ENCODE measurements at places on chromosomes 7 and 10.

GRCh38 chr7:133070562-133070961, 11.3 kb downstream of the CHCHD3 start:
- DNase-seq, result no peak

- DNase-seq, result no peak
Observed at GRCh38 chr10:24541239-24541753, 182.4 kb downstream of the ARHGAP21 start.

DNA sequence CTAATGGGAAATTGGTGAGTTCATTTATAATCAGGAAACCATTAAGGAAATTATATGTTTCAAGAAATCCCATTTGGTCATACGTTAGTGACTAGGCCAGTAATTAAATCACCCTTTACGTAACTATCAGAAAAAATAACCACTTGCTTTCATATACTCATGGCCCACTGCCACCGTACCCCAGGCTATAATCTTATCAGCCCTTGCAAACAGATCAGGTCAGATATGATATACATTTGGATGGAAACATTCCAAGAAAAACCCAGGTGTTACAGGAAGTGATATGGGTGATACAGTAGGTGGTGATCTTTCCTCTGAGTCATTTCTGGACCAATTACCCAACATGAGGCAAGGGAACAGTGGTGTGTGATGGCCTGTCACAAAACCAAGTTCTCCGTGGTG, 481.0 kb upstream of the SEMA3A start:
- DNase-seq, result no peak

GRCh38 chr10:58404001-58404400, 18.8 kb downstream of the TFAM start:
- DNase-seq, result no peak

- peak; percentile 17 for DNase-seq
Observed at GRCh38 chr7:138396251-138397070, 63.6 kb upstream of the TRIM24 start.

DNA sequence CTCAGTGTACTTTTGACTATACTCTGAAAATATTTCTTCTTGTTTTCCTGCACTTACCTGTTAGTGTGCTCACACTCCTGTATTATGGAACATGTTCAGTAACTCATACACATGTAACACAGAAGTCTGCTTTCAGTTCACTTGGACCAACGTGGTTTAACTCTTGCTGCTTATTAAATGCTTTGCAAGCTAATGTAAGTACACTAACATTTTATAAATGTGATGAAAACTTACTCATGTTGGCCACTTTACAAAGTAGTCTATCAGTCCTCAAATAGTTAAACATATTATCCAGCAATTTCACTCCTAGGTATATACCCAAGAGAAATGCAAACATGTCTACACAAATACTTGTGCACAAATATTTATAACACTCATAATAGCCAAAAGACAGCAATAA, 98.4 kb downstream of the UBE2H start:
- DNase-seq, result no peak

GRCh38 chr7:140053812-140054539, 8.8 kb downstream of the PARP12 start:
- DNase-seq, result no peak

- peak; percentile 50 for DNase-seq
Observed at GRCh38 chr10:70508912-70509756, 30.6 kb downstream of the PALD1 start.

GRCh38 chr10:96072674-96073073, 29.3 kb downstream of the CCNJ start:
- no peak for DNase-seq

DNA sequence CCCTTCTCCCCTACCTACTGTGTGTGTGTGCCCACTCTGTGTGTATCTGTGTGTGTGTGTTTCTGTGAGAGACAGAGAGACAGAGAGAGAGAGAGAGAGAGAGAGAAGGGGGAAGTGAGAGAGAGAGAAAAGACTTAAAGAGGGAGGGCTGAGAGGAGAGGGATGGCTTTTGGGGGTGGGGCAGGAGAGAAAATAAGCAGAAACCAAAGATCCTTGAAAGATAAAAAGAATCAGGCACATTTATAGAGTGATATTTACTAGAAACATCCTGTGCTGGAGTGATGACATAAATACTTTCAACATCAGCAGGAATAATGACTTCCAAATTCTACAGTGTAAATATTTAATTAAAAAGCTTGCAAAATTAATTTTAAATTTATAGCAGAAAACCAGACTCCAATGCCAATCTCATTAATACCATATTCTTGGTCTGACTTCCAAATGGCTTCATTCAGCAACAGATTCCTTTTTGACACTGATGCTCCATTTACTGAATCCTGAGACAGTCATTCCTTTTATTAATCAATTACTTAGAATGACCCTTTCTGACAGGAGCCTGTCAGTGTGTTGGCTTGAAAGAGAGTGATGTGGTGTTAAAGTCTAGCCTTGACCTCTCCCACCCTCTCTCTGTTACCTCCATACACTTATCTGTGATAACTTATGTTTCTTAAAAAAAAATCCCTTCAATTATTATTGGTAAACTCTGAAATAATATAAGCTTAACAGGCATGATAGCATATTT, 41.7 kb upstream of the WNT2 start:
- DNase-seq, result no peak

GRCh38 chr10:79285315-79286197, 61.7 kb upstream of the PPIF start:
- DNase-seq, result no peak

- DNase-seq, result peak; percentile 70
Observed at GRCh38 chr7:100897772-100898454, 2.2 kb upstream of the ACHE start.

GRCh38 chr10:48245977-48246376, 28.5 kb downstream of the FRMPD2 start:
- no peak for DNase-seq

DNA sequence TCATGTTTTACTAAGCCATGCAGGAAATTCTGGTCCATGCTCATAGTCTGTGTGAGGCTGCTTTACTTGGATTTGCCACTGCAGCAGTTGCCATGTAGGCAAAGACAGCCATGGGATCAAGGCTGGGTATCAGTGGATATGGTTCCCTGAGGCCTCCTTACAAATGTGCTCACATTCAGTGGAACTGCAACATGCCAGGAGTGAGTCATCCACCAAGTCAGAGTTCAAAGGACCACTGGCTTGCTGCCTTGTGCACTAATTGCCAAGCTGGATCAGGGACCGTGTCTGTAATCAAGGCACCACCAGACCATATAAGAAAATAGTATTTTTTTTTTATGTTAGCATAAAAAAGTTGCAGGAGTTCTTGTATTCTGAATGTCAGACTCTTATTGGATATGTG, 101.0 kb downstream of the CDCA7L start:
- no peak for DNase-seq

DNA sequence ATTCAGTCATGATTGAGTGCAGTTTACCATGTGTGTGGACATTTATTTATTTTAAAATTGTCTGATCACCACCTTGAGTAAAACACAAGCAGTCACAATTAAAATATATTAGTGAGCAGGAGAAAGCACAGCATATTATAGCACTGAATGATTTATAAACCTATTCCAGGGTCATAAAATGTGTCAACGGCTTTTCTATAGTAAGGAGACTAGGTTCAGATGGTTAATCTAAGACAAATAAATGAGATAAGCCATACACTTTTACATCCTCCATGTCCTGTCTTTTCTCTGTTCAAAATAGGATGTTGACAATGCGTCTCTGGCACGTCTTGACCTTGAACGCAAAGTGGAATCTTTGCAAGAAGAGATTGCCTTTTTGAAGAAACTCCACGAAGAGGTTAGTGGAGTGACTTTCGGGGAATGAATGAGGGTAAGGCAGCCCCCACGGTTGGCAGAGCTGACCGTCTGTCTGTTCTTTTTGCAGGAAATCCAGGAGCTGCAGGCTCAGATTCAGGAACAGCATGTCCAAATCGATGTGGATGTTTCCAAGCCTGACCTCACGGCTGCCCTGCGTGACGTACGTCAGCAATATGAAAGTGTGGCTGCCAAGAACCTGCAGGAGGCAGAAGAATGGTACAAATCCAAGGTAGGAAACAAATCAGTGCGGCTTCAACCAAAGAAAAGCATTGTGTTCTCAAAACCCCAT, 5.4 kb downstream of the VIM start:
- DNase-seq, result peak; percentile 44

- DNase-seq, result no peak
Observed at GRCh38 chr7:30411173-30411572, 67.4 kb downstream of the NOD1 start.

- DNase-seq, result no peak
Observed at GRCh38 chr7:42856605-42856987, 55.3 kb downstream of the C7orf25 start.

DNA sequence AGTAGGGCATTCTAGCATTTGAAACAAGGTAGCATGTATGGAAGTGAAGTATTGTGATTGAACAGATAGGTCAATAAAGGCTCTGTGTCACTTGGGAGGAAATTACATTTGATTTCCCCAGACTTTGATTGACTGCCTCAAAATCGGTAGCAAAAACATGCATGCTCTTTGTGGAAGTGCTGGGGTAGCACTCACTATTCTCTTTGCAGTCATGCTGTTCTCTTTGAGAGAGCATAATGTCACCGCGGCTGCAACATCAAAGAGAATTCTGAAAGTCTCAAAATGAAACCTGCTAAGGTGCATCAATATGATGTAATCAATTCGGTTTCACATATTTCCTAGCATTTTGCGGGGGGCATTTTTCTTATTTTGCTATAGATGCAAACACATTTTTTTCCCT, 64.2 kb downstream of the ARMC3 start:
- DNase-seq, result no peak

- peak; percentile 14 for DNase-seq
Observed at GRCh38 chr10:30671026-30671616, 41.6 kb upstream of the LYZL2 start.

GRCh38 chr7:71229148-71229547, 97.2 kb downstream of the GALNT17 start:
- DNase-seq, result no peak

DNA sequence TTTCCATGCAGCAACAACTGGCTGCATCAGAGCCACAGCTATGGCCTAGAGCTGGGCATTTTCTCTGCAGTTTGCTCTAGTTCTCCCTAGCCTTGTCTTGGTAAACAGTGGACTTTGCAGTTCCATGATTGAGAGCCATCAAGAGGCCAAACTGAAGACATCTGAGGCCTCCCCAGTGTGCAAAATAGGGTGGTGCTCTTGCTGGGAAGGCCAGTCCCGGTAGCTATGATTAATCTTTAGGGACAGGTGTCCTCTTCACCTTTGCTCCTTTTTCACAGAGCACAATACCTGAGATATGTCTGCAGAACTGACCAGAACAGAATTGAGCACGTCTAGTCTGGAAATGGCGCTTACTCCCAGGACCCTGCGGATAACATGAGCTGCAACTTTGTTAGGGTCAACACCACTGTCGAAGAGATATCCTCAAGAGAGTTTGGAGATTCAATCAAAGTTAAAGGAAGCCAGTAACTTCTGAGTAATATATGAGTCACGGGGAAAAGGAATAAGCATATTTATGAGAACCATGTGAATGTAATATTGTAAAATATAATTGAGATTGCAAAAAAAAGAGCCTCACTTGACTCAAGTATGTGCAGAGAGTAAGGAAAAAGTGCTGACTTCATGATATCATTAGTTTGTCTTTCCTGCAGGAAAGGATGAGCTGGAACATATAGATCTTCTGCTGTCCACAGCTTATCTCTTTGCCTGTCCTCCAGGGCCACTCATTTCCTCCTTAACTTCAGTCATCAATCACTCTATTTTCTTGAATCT, 76.7 kb downstream of the ANK3 start:
- no peak for DNase-seq

DNA sequence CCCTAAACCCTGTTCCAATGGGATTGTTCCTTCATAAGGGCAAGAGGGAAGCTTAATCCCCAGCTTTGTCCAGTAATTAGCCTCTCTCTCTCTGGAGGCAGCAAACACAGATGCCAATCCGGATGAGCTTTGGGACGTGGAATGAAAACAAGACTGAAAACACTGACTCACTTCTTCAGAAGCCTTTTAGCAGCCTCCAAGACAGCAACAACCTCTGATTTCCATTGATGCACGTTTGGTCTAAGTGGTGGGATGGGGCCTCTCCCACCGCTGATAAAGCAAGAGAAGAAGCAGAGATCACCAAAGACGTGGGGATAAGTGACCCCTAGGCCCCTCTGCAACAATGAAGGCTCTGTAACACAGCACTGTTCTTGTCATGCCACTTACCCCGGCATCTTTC, 5.8 kb upstream of the GFRA1 start:
- DNase-seq, result no peak

DNA sequence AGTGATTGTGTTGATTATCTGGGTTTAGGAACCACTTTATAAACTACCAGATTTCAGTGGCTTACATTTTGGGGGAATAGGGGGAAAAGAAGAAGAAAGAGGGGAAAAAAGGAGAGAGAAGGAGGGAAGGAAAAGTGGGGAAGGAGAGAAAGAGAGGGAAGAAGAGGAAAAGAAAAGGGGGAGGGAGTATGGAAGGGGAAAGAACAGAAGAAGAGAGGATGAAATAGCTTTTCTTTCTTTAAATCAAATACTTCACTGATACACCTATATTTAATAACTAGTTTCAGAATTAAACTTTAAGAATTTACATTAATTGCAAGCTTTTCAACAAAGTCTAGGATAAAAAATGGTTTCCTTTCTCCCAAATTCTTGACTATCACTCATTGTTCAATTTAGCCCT, 289.6 kb downstream of the SDHAF3 start:
- DNase-seq, result no peak

DNA sequence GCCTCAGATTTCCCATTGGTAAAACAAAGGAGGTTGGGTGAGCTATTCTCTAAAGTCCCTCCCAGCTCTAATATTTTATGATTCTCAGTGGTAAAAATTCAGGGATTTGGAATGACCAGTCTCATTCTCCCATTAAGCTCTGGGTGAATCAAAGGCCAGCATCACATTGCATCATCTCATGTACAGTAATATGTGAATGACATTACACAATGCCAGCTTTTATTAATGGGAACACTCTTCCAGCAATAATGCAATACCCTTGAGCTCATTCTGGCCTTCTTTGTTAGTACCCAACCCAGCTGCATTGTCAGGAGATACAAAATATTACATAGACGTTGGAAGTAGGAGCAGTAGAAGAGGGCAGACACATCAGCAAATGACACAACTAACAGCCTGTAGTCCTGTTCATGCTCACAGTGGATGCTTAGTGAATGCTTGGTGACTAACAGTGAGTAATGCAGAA, 100.0 kb upstream of the EGR2 start:
- DNase-seq, result no peak

GRCh38 chr7:39168403-39169098, 190.8 kb downstream of the POU6F2 start:
- DNase-seq, result no peak

GRCh38 chr7:130513447-130513846, 21.6 kb downstream of the MEST start:
- DNase-seq, result no peak

- no peak for DNase-seq
Observed at GRCh38 chr10:101816913-101817336, 1.3 kb downstream of the OGA start.

All from transverse colon (tissue), 4 donors.